CD4-positive, alpha-beta memory T cell (primary cell): ENCODE measurements at places on chromosomes 2 and 18.

DNA sequence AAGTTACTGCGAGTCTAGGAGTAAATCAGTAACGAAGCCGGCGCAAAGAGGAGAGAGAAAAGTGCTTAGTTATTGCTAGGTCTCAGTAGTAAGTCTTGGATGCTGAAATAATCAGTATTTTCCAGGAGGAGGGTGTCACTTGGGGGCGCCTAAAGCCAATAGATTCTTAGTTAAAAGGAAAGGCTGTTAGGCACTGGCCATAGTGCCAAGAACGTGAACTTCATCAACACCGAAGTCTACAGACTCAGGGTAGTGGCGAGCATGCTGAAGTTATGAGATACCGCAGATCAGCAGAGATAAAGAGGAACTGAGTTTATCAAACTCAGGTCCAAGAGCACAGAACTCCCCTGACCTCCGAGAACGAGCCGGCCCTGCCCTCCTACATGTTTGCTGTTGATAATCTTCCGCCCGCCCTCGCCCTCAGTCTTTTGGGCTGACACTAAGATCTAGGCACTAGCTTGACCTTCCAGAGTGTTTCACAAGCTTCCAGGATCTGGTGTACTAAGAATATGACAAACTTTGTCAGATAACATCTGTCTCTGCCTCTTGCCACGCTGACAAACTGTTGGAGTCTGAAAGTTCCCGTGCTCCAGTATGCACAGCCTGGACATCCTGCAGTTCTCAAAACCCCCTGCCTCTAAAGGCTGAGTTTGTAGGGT is 49.2 kb downstream of the CYB5A start:
- no peak for DNase-seq

DNA sequence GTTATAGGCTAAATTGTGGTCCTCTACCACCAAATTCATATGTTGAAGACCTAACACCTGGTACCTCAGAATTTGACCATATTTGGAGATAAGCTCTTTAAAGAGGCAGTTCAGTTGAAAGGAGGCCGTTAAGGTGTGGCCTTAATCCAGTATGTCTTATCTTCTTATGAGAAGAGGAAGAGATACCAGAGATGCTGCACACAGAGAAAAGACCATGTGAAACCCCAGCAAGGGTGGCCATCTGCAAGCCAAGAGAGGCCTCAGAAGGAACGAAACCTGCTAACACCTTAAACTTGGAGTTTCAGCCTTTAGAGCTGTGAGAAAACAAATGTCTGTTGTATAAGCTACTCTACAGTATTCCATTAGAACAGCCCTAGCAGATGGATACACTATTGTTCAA is 528.1 kb upstream of the DCC start:
- no peak for DNase-seq

- DNase-seq: no peak
These were observed 77.9 kb downstream of the DTNA start for GRCh38 chr18:34787931-34788532.

- DNase-seq: no peak
These were observed 935.3 kb upstream of the KLHL29 start for GRCh38 chr2:22449696-22450095.

DNA sequence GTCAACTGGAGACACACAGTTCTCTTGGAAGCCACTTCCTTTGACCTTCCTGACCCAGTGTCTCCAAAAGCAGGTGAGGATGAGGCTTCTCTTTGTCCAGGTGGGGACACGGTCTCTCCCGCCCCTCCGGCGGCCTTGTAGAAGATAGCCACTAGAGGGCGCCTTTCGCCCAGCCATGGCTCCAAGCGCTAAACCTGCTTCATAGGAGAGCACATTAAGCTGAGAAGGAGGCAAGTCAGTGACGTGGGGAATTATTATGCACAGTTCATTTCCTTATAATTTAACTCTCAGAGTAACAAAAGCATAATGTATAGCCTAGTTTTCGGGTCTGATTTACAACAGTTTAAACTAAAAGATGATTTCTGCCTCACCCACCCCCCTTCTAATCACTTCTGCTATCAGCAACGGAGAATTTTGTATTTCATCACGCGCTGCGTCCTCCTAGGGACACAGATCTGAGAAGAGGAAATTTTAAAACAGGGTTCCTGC is 208.7 kb downstream of the ICOS start:
- peak; percentile 74 for DNase-seq

- DNase-seq: no peak
These were observed 74.1 kb downstream of the MAPK4 start for GRCh38 chr18:50633992-50634391.
